ENCODE measurements at places on chromosomes 16 and 17.

GRCh38 chr17:59769887-59770286 is 62.4 kb downstream of the VMP1 start:
- DNase-seq = no peak

- no peak for DNase-seq
These were observed 18.5 kb downstream of the SLC16A3 start for GRCh38 chr17:82247182-82247823.

DNA sequence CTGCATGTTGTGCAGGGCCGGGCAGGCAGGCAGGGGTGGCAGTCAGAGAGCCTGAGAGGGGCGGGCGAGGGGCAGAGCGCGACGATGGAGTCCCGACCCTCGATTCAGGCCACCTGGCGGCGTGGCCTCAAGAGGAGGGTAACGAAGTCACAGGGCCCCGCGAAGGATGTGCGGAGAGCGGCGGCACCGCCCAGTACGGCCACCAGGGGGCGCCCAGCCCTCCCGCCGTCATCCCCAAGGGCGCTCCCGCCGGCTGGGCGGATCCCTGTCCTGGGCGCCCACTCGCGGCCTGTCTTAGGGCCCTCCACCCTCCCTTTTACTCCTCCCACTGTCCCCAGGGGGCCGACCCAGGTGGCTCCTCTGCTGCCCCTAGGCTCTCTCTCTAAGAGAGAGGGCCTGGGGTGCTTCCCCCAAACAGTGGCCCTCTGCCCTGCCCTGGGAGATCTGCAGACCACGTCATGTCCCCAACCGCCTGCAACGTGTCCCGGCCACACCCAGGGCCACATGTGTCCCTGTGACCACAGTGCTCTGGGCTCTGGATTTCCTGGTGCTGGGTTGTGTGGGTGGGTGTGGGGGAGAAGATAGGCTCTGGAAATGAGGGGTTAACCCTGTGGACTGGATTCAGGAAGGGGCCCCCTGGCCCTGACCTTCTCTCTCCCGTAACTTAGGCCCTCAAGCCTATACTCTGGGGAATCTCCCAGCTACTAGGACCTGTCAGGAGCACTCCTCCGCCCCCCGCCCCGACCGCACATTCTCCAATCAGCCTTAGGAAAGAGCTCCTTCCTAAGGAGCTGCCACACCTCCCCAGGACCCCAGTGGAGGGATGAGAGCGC is 5.9 kb downstream of the DPEP2 start:
- DNase-seq = peak; percentile 75

GRCh38 chr16:49350265-49351095 is 23.1 kb upstream of the C16orf78 start:
- peak; percentile 59 for DNase-seq

DNA sequence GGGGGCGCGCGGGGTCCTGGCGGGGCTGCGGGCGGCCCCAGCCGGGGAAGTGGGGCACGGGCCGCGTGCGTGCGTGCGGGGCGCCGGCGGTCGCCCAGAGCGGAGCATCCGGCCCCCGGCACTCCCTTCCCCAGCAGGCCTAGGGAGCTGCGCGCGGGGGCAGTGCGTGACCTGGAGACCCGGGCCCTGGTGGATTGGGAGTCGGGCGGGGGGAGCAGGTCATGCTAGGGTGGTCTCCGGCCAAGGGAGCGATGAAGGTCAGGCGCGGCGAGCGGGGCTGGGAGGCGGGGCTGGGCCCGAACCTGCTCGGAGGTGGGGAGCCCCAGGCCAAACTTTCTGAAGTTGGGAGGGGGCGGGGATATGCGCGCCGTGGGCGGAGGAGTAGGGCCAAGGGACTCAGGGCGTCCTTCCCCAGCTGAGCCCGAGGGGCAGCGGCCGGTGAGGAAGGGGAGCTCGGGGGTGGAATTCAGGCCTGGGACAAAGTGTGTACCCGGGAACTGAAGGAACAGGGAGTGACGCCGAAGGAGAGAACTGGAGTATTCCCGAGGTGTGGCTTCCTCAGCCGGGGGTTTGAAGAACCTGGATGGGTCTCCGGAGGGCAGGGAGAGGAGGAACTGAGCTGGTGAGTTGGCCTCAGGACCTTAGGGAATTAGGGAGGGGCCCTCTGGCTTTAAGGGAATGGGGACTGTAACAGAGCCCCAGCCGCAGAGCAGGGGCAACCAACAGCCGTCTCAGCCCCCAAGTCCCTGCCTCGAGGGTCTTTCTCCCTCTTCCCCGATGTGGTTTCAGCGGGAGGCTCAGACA is 589 bp downstream of the XYLT2 start:
- DNase-seq = peak; percentile 38

DNA sequence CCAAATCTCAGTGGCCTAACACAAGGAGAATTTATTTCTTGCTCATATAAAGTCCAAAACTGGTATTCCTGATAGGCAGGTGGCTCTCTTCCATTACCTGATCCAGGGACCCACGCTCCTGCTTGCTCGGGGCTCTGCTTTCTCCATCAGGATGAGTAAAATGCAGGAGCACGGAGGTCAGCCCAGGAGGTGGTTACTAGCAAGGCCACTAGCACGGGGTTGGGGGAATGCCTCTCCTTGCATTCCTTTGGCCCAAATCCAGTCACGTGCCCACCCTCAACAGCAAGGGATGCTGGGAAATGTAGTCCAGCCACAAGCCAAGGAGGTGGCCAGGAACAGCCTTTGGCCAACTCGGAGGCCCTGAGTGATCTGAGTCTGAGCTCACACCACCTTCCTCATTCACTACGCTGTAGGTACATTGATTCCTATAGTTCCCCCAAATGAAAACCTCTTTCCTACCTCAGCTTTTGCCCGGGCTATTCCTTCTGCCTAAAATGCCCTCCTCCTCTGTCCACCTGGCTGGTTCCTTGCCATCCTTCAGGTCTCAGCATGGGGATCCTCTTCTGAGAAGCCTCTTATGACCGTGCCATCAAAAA is 38.3 kb upstream of the HAPSTR1 start:
- DNase-seq = no peak
